SHP77 (cell line): ENCODE measurements at places on chromosomes 6 and 20.

GRCh38 chr6:18978337-18979128 lies 591.4 kb downstream of the RNF144B start:
- DNase-seq: peak; percentile 7

- DNase-seq: no peak
Observed at GRCh38 chr6:13687917-13688351, 23.7 kb downstream of the RANBP9 start.

GRCh38 chr6:144767051-144767450 lies 481.9 kb downstream of the UTRN start:
- DNase-seq: no peak

- peak; percentile 66 for DNase-seq
Observed at GRCh38 chr6:163414117-163414945, at the start of gene QKI. TSS of gene QKI (plus strand) at chr6:163414718. CDS start at chr6:163415194, 476 bp downstream.

DNA sequence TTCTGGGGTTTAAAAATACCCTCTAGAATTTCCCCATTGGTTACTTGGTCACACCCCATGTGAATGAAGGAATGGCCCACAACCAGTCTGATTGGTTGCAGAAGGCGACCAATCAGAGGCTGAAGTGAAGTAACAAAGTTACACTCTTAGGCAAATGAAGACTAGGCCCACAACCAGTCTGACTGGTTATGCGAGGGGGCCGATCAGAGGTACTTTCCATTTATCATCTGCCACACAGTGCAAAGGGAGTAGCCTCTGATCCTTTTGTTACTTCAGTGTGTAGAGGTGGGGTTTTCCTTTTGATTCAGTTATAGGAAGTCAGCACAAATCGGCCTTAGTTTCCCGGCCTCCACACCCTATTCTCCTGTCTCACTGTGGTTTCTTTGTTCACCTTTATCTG lies 61.2 kb upstream of the SGK1 start:
- DNase-seq: no peak

GRCh38 chr6:137699031-137699683 lies 167.9 kb upstream of the TNFAIP3 start:
- no peak for DNase-seq

GRCh38 chr6:167470836-167471547 lies 146.1 kb downstream of the TTLL2 start:
- DNase-seq: no peak

DNA sequence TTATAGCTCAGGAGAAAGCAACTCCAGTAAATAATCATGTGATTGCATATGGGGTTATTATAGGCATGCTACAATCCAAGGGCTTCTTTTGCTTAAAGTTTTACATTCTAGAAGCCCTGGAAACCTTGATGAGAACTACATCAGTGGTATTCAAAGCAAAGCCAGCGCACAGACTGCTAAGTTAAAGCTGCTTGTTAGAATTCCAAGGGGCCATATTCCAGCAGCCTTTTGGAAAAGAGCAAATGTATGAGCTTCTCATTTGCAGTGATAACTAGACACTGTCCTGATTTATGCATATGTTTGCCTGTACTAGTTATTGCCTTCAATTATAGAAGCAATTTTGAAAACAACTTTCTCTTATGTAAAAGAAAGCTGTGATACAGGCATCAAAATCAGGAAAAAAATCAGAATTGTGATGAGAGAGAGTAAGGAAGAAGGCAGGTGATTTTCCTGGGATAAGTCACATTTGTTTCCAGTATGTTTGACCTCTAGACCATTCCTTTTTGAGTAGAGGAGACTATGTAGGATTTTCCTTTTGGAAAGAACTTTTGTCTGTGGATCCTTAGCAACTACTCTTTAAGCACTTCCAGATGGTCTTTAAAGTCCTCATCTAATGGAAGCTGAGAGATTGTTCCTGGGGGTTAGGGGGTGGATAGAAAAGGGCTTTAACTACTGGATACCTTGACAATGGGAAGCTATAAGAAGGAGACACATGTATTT lies 159.2 kb downstream of the PLCB4 start:
- no peak for DNase-seq

GRCh38 chr6:41638935-41639808 lies 904 bp downstream of the MDFI start:
- DNase-seq: no peak

- peak; percentile 75 for DNase-seq
Observed at GRCh38 chr6:81694207-81694606, 58.3 kb downstream of the TENT5A start.

- peak; percentile 49 for DNase-seq
Observed at GRCh38 chr6:44176762-44177509, 18.3 kb downstream of the CAPN11 start.

DNA sequence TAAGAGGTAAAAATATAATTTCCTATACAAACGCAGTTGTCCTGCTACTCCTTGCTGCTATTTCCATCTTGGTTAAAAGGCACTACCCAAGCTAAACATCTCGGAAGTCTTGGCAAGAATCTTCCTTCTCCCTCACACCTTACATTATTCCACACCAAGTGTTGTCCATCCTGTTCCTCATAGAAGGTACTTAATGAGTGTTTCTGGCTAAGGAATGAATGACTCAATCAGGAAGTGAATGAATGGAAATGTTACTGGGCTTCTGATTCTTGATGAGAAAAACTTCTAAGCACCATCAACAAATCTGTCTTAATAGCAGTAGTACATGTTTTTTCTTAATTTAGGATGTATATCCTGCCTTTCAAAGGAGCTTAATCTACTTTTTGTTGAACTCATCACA lies 40.6 kb upstream of the RSPO3 start:
- no peak for DNase-seq

DNA sequence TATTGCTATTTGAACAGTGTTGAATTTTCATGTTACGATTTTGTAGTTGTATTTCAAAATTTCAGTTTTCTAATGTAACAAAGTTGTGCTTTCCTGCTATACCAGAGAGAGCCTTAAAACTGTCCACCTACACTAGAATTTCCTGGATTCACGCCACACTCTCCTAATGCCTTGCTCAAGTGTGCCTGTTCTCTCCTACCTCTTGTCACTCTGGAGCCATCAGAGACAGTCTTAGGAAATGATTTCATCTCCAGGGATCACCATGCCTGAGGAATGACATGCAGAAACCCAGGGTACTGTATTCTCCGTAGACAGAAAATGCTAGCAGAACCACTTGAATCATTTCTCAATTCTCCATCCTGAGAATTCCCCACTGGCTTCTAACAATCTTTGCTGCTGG lies 667.6 kb downstream of the KIF16B start:
- no peak for DNase-seq

DNA sequence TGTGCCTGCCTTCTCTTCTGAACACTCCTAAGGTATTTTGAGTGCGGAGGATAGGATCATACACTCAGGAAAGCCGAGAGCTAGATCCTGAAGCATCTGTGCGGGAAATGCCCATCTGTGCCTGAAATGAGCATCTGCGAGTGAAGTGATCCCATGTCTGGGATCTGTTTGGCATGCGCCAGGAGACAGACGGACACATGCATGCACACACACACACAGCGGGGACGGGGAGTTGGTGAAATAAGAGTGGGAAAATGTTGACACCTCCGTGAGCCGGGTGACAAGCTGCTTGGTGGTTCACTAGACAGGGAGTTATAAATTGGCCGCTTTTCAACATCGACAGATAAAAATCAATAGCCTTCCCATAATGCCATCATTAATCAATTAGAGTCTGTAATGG lies 13.8 kb downstream of the SYNJ2 start:
- DNase-seq: no peak

DNA sequence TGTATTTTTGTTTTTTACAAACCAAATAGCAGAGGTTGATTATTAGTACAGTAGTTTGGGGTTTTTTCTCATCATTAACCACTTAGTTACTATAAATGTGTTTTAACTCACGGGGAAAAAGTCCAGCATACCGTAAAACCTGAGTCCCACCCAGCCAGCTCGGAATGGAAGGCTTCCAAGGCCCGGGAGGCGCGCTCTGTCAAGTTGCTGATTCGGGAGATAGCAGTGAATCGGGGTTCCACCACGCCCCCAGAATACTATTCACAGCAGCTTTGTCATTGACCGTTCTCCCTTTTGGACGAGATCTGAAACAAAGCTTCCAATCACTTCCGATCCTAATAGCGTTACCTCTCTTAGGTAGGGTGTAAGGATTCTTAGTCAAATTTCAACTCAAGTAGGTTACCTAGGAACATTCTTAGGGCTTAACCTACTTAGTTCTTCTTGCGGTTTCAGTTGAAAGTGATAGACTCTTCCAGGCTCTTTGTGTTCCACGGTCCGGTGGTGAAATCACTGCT lies 232.8 kb upstream of the QKI start:
- no peak for DNase-seq

GRCh38 chr6:84568971-84569370 lies 195.4 kb downstream of the TBX18 start:
- no peak for DNase-seq

GRCh38 chr6:143634486-143634885 lies 43.3 kb upstream of the PHACTR2 start:
- peak; percentile 42 for DNase-seq

DNA sequence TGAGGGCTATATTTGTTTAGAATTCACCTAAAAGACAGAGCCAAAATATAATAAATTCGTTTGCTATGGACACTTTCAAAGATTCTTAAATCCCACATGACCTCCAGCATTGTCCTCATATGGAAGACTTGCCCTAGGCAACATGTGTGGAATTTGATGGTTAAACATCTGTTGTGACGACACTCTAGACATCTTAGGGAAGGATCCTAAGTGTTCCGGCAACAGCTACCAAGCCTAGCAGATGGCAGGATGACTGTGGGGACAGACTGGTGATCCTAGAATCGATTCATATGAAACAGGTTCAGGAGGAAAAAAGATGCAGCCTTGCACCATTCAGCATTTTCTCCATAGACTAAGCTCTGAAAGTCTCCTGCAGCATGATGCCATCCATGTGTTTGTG lies 77.6 kb upstream of the BACH2 start:
- no peak for DNase-seq

- DNase-seq: no peak
Observed at GRCh38 chr6:110255211-110255750, 75.1 kb downstream of the CDC40 start.

DNA sequence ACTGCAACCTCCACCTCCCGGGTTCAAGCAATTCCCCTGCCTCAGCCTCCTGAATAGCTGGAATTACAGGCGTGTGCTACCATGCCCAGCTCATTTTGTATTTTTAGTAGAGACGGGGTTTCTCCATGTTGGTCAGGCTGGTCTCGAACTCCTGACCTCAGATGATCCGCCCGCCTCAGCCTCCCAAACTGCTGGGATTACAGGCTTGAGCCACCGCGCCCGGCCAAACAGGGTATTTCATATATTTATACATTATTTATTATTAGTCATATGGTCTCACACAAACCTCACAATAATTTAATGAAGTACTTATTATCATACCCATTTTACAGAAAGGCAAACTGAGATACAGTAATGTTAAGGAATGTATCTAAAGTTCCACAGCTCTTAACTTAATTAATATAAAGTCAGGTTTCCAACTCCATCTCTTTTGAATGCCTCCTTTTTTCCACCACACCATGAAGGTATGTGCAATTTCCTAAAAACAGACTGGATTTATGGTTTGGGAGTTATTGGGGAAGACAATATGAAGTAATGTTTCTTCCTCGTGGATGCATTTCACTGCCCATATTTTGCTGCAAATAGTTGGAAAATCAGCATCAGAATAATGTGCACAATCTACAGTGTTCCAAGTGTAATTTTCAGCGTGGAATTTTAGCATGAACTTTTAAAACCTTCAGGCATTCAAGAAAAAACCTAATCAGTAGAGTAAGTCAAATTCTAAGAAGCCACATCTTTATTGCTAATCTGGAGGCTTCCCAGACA lies 65.7 kb downstream of the ZMYND8 start:
- no peak for DNase-seq

DNA sequence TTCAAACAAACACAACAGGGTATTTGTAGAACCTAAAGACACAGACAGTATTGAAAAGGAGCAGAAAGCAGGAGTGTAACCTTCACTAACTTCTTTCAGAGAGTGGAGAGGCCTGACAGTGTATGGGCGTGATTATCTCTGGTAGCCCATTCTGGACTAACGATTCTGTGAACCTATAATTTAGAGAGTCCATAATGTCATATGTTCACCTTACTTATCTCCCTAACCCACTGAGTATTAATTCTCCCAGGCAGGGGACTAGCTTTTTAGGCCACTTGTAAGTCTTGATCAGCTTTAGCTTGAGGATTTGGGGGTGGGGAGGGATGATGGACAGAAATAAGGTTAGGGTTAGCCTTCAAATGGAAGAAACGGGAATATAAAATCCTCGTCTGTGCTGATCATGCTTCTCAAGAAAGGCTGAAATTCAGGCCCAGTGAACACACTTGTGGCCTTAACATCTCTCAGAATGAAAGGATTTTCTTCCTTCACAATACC lies 2.8 kb upstream of the PARD6B start:
- DNase-seq: no peak

GRCh38 chr6:82711971-82712370 lies 348.4 kb downstream of the TPBG start:
- no peak for DNase-seq

DNA sequence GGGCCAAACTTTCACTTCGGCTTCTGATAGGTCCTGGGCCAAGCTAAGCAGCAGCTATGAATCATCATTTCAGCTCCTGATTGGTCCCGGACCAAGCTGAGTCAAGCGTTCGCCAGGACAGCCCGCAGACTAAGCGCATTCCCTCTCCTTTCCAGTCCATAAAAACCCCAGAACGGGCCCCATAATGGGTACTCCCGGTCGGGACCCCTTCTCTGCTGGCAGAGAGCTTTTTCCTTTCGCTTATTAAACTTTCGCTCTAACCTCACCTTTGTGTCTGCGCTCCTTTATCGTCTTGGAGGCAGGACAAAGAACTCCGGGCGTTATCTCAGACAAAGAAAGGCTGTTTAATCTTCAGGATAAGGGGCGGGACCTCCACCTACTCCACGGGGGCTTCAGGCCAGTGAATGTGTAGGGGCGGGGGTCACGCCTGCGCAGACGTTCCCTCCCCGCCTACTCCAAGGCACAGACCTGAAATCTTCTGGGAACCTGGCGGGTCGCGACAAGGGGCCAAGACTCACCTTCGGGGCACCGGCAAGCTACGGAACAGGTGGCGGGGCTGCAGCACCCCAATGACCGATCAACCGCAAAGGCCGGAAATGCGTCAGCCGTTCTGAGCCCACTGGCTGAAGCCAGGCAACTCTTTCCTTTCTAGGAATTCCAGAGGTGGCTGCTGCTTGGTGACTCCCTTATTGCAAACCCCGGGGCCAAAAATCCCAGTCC lies at the start of gene ZSCAN31:
Gene ZSCAN31 (minus strand): TSS at position 585 of the 720 bp plus-strand sequence. CDS start 6,465 bp downstream, outside the sequence.
- DNase-seq: no peak

- no peak for DNase-seq
Observed at GRCh38 chr6:89873721-89874120, 20.5 kb upstream of the GJA10 start.
